ENCODE measurements at places on chromosomes 4 and X.
A peak's percentile ranks its signal among the peaks of the same experiment; 100 is the strongest.

- no peak for DNase-seq
Observed at GRCh38 chr4:140834839-140835495, 78.8 kb upstream of the TBC1D9 start.

DNA sequence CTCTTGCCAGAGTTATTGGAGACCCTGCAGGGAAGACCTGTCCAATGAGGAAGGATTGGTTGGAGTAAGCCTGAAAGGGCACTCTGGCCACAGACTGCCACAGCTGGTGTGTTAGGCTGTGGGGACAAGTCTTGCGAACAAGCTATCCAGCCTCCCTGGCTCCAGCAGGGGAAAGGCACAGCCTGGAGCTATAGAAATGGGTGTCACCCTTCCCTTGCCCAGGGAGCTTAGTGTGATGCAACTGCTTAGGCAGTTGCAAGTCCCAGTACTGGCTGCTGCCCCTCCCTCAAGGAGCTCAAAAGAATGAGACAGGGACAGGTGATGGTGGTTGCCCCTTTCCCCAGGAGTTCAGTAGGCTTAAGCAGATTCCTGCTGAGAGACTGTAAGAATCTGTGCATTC is 165.7 kb upstream of the CT83 start:
- DNase-seq, result no peak

DNA sequence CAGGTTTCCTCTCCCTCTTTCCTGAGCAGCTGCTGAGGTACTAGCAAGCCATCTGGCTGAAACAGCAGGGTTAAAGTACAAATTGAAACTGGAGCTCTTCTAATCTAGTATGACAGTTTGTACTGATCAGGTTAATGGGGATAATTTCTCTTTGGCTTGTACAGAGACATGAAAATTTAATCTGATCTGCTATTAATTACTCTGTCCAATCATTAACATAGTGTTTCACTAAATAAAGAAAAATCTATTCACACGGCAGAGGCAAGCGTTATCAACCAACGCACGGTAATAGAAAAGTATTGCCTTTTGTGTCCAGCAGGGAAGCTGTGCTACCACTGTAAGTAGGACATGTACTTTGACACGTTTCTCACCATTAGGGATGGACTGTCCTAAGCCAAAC is 71.1 kb downstream of the IGSF1 start:
- DNase-seq, result no peak

GRCh38 chr4:140308366-140309123 is 64.9 kb upstream of the SCOC start:
- DNase-seq, result no peak

- DNase-seq, result no peak
Observed at GRCh38 chr4:148203056-148203898, 238.9 kb downstream of the NR3C2 start.

- no peak for DNase-seq
Observed at GRCh38 chrX:97234471-97235081, 350.9 kb downstream of the RPA4 start.

DNA sequence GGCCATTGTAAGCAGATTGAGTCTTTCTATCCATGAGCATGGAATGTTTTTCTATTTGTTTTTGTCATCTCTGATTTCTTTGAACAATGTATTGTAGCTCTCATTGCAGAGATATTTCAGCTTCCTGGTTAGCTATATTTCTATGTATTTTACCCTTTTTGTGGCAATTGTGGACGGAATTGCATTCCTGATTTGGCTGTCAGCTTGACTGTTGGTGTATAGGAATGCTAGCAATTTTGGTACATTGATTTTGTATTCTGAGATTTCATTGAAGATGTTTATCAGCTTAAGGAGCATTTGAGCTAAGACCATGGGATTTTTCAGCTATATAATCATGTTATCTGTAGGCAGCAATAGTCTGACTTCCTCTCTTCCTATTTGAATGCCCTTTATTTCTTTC is 154.6 kb downstream of the GUCY2F start:
- DNase-seq, result no peak

GRCh38 chrX:129980001-129980401 is 2.4 kb upstream of the BCORL1 start:
- DNase-seq, result peak; percentile 15

- no peak for DNase-seq
Observed at GRCh38 chr4:172962564-172963353, 205.9 kb upstream of the GALNT7 start.

GRCh38 chr4:6349896-6350603 is 80.4 kb downstream of the WFS1 start:
- no peak for DNase-seq

DNA sequence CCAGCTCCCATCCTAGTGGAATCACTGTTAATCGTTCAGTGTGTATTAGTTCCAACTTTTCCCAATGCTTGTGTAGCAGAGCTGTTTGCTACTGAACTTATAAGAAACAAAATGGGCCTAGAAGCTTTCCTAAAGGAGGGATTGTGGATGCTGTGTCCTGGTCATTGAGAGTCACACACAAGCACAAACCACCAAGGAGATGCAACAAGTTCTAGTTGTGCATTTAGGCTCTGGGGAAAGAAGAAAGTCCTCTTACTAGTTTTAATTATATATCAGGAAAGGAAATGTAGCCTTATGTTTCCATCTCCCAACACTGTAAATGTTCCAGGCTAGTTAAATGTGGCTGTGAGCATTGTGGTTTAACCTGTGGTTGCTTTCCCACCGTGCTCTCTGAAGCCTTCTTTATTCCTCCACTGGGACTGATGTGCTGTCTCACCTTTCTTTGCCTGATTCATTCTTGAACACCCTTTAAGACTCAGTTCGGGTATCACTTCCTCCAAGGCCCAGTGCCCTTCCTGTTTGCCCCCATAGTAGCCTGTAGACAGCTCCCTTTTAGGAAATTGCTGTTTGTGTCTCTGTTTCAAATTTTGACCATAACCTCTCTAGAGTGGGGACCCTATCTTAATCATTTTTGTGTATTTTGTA is 34.3 kb downstream of the ATP10D start:
- no peak for DNase-seq

DNA sequence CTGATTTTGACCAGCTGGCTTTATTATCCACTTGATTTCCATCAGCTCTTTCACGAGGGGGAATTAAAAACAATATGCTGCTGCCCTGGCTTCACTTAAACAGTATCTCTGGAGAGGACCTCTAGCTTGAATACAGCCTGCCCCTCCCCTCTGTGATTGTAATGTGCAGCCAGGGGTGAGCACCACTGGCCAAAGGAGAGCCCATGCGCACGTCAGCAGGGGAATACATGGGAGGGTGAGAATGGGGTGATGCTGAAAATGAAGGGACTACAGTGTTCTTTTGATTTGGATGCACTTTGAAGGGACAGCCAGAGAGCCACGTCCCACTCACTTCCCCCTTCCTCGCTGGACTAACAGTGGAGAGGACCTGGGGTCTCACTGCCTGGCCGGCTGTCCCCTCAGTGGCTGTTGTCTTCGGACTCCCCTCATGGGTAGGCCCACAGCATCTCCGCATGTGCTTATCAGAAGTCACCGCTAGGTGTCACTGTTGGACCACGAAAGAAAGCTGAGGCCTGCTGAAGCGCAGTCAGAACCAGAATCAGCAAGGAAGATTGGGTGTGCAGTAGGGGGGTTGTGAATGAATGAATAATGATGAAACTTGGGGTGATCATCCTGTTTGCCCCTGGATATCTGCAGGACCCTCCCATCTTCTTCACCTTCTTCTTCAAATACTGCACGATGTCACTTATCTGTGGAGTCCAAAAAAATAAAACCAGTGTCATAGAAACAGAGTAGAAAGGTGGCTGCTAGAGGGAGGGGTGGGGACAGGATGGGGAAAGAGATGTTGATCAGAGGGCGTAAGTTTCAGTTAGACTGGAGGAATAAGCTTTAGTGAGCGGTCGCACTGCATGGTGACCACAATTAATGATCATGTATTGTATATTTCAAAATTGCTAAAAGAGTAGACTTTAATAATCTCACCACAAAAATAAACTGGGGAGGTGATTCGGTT is 32.8 kb downstream of the CLCN4 start:
- DNase-seq, result peak; percentile 58

GRCh38 chr4:6454112-6454910 is 18.1 kb downstream of the PPP2R2C start:
- DNase-seq, result no peak

DNA sequence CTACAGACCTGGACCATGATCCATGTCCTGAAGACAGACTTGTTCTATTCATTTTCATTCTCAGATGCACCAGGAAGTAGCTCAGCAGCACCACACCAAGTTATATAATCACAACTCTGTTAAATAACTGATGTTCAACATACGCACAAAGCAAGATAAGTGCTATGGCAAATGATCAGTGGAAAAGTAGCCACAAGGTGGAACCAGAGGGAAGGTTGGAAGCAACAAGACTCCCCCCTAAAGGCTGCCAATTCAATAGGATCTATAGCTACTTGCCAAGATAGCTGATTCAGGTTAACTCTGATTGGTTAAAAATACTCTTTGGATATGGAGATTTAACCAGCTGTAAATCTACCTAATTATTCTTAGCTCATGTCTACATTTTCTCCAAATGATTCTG is 23.7 kb upstream of the FAM47B start:
- no peak for DNase-seq

- no peak for DNase-seq
Observed at GRCh38 chr4:73976716-73977115, 5.1 kb downstream of the PF4 start.

DNA sequence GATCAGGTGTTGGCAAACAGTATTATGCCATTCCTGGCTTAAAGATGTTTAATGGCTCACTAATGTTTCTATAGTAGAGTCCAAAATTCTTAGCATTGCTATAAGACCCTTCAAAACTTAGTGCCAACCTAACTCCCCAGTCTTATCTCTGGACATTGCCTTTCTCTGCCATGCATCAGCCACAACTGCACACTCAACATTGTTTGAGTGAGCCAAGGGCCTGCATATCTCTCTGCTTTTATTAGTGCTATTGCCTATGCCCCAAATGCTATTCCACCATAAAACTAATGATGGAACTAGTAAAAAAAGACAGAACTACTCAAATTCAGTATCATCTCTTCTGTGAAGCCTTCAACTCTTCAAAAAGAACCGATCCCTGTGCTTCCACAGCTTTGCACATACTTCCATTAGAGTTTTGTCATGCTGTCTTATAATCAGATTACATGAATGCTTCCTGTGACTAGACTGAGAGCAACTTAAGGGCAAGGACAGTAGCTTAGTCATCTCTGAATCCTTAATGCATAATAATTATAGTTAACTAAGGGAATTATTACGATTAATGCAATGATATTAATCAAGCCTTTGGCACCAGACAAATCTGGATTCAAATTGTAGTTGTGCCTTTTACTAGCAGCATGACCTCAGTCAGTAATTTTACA is 53.7 kb downstream of the CHM start:
- DNase-seq, result no peak

DNA sequence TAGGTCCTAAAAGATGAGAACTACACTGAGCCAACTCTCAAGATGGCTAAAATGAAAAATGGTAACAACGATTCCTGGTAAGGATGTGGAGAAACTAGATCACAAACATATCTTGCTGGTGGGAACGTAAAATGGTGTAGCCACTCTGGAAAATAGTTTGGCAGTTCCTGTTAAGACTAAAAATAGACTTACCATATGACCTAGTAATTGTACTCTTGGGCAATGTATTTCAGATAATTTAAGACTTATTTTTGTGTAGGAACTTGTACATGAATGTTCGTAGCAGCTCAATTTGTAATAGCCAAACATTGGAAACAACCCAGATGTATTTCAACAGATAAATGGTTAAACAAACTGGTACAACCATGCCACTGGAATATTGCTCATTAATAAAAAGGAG is 106.2 kb downstream of the HDAC8 start:
- DNase-seq, result no peak

DNA sequence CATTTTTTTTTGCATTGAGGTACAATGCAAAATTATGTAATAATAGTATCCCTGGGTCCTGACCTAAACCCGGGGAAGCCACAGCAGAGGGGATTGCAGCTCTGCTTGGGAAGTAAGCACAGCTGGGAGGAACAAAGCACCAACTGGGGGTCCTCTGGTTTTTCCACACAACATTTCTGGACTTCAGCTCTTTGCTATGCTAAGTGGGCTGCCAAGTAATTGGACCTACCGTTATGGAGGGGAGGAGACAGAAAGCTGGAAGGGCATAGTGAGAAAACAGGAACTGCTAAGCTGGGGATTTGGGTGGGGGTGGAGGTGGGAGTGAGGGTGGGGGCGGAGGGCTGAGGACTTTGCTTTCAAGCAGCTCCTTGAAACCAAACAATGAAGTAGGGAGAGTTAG is 183.3 kb downstream of the ZIC3 start:
- DNase-seq, result no peak

DNA sequence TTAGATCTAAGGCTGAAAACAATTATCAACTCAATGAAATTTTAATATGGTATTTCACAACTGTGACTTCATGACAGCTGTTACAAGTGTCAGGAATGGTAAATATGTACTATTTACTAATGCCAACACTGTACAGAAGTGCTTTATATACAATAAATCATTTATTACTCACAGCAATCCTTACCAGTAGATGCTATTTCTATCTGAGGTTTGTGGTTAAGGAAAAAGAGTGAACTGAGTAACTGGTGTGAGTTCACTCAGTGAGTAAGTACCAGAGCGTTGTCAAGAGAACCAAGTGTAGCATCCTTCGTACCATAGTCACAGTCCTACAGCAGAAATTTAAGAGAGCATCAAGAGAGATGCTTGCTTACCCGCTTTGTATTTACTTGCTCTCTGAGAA is 23.3 kb downstream of the MTHFD2L start:
- DNase-seq, result no peak

GRCh38 chr4:141635736-141636081 is 674 bp upstream of the IL15 start:
- DNase-seq, result peak; percentile 9

- DNase-seq, result no peak
Observed at GRCh38 chr4:88458104-88458740, 1.3 kb downstream of the HERC5 start.

DNA sequence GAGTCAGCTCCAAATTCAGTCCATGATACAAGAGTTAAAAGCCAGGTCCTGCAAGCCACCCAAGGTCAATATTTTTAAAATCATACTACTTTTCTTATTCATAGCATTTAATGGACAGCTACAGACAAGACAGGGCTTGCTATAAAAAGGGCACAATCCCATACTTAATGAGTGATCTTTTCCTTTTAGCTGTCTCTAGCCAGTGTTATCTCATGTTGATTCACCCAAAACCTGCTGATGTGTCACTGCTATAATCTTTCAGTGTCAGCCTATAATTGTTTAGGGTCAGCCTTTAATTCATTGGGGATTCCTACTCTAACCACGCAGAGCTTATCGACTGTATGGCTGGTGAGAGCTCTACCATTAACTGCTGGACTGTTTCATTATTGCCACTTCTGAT is 51.2 kb upstream of the HCCS start:
- DNase-seq, result no peak

- DNase-seq, result no peak
Observed at GRCh38 chrX:131977619-131978018, 45.5 kb upstream of the STK26 start.

GRCh38 chr4:11198516-11199305 is 230.0 kb downstream of the HS3ST1 start:
- DNase-seq, result no peak
